ENCODE measurements at places on chromosomes 16 and 17.

GRCh38 chr17:7557775-7558543 is 591 bp upstream of the TNFSF13 start:
- DNase-seq, result no peak

GRCh38 chr17:16438557-16439302 is 23.4 kb downstream of the TRPV2 start:
- DNase-seq, result peak; percentile 87

DNA sequence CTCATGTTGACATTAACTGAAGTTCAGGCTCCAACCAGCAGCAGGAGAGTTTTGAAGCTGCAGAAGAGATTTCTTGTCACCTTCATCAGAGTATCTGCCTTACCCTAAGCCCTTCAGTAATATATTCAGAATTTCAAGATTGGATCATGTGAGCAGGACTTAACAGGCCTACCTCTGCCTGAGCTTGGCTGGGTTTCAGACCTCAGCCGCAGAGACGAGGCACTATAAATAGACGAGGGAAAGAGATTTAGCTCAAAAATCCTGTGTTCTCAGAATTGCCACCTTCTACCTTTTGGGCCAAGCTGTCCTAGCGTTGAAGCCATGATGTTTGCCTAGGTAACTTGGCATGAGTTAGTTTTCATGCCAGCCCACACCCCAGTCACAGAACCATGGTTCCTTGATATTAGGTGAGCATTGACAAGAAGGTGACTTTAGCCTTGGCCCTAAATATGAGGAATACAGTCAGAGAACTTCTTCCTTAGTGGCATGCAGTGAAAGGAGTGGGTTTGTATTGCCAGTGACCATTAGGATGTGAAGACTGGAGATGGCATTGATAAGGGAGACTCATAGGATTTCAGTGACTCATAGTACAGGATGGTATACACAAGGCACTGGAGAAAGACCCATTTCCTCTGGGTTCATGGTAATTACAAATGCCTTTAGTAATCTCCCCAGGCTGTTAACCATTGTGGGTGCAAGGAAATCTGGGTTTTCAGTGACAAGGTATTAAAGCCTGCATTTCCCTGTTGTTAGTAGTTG is 224.3 kb downstream of the MSI2 start:
- no peak for DNase-seq

DNA sequence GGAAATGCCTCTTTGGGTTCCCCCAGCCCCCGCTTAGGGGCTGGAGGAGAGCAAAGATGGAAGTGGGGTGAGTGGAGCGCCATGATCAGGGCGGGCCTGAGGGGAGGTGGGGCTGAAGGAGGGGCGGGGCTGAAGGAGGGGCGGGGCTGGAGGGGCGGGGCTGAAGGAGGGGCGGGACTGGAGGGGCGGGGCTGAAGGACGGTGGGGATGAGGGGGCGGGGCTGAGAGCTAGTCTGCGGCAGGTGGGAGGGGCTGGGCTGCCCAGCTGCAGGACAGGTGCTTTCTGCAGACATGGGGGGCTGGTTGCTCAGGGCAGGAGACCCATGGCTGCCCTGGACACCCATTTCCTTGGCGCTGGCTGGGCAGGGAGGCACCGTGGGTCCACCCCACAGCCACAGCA is 39.1 kb upstream of the PABPN1L start:
- no peak for DNase-seq

DNA sequence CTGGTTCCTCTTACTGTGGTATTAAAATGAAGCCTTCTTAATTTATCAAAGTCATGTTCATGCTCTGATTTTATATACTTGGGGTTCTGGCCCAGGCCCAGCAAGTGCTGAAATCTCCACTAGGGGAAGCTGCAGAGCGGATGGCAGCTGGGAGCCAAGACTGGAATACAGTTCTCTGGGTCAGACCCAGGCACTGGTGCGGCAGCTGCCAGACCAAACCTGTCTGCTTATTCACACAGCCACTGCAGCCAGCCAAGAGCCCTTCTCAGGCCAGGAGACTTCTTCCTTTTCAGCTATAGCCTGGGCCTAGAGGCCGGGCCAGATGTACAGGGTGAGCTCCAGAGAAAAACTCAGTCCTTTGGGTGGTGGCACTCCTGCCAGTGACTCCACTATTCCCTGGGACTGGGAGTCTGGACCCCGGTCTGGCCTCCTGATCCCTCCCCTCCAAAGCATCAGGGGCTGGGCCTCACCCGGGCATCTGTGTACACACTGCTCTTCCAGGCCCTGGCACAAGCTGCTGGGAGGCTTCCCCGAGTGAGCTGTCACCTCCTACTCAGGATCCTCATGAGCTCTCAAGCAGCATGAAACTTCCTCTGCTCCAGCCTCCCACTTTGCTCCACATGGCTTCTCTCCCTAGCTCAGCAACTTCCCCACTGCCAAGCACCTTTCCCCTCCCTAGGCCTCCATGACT is 24.4 kb downstream of the ATP6V0D1 start:
- DNase-seq, result no peak

DNA sequence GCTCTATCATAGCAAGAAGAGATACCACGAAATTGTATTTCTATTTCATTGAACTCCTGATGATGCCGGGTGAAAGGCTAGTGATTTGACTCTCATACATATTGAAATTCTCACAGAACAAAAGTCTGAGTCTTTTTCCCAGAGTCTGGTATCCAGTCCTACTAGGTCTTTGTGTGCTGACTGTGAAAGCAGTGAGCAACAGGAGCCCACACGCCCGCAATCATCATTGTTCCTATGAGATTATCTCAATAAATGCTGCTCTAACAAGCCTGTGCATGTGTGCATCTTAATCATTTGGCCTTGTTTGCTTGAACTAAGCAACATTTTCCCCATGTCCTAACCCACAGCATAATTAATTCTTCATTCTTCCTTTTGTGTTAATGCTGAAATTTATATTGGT is 1466.0 kb downstream of the CDH11 start:
- no peak for DNase-seq

DNA sequence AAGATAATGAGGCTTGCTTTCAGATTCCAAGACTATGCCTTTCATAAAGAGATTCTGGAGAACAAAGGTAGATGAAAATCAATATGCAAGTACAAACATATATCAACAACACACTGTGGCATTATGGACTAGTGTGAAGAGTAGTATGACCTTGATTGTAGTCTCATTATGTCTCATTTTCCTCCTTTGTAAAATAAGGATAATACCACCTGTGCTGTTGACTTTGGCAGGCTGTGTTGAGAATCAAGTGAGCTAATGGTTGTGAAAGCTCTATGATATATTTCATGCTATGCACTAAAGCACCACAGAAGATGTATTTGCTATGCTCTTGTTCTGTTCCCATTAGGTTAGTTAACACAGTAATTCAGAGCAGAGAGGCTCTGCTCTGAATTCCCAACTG is 78.5 kb upstream of the NACA2 start:
- DNase-seq, result no peak

DNA sequence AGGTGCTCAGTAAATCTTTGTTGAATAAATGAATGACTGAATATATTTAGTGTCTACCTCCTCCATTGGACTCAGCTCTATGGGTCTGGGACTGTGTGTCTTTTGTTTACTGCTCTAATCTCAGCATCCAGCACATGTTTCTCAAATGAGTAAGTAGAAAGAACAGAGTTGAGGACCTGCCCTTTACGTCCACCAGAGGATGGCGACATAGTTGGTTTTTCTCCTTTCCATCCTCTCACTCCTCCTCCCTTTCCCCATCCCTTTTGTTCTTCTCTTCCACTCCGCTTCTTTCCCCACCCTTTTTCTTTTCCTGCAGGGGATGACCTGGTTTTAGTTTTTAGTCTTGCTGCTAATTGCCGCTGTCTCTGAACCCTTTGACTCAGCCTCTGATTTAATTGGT is 12.1 kb upstream of the CHP2 start:
- DNase-seq, result no peak

DNA sequence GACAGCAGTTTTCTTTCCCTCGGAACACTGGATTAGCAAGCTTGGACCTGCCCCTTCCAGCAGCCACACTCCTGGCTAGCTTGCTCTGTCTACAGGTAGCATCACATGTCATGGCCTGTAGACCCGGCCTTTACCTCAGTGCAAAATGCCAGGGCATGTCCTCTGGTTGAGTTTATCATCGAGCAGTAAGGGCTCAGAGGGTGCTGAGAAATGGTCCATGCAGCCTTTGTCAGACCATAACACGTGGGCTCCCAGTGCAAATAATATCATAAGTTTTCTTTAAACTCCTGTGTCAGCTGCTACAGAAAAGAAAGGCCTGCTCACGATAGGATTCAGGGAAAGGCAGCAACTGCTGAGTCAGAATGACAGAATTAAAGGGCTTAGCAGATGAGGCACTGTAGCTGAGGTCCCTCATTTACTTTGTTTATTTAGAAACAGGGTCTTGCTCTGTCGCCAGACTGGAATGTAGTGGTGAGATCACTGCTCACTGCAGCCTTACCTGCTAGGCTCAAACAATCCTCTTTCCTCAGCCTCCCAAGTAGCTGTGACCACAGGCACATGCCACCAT is 8.0 kb upstream of the GNA13 start:
- no peak for DNase-seq

GRCh38 chr17:29619251-29619650 is 3.5 kb downstream of the CORO6 start:
- no peak for DNase-seq

- no peak for DNase-seq
Observed at GRCh38 chr17:66392783-66393437, 90.5 kb downstream of the PRKCA start.

- no peak for DNase-seq
Observed at GRCh38 chr17:59492091-59492451, 73.3 kb upstream of the DHX40 start.

DNA sequence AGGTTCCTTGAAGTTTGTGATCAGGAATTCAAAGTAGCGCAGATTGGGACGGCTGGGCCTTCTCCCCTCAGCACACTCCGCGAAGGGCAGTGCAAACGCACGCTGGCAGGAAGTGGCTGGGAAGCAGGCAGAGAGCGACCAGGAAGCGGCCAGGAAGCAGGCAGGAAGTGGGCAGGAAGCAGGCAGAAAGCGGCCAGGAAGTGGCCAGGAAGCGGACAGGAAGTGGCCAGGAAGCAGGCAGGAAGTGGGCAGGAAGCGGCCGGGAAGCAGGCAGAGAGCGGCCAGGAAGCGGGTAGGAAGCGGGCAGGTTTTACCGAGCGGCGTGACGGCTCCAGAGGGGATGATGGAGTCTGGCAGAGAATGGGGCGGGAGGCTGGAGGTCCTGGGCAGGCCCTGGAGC is 3.2 kb downstream of the DPEP1 start:
- no peak for DNase-seq

DNA sequence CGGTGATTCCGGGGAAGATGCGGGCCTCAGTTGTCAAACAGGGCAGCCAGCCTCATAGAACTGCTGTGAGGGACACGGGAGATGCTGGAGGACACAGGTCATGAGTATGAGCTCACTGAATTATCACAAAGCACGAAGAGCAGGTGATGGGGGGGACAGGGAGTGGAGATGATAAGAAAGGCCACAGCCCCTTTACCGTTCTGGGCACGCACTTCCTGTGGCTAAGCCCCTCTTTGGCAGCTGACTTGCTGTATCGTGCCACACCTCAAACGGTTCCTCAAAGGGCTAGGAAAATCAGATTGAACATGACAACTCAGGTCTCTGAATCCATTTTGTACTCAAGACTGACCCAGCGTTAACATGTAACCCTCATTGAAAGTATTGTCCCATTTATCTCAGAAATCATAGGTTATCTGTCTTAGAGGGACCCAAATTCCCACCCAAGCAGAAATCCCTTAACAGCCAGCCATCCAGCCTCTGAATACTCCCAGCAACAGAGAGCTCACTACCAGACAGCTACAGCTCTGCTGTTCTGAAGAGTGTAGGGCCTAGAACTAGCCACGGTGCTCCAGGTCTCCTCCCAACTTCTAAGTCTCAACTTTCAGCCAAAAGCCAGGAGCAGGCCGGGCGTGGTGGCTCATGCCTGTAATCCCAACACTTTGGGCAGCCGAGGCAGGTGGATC is 5.0 kb upstream of the SRL start:
- DNase-seq, result no peak

- no peak for DNase-seq
Observed at GRCh38 chr17:78798695-78799559, 16.9 kb upstream of the CYTH1 start.

GRCh38 chr16:4415538-4416199 is 727 bp downstream of the CORO7 start:
- DNase-seq, result peak; percentile 20
